ENCODE measurements at places on chromosomes 13 and 19. TPM values are rescaled to one million over a fixed set of nuclear protein-coding genes. Genes with fewer than 3 reads are reported as not detected.

DNA sequence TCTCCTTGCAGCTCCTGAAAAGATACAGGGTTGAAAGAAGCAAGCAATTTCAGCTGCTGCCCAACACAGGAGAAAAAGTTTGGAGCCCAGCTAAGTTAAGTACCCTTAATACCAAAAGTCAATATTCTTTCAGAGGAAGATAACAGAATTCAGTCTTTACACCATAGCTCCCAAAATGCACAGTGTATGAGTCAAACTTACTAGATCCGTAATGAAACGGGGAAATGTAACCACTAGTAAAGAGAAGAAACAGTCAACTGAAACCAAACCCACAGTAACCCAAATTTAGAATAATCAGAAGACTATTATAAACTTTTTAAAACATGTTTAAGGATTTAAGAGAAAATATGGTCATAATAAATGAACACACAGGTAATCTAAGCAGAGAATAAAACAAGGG, 45.2 kb downstream of the SUCLA2 start:
- no peak overlapping the region for H3K4me3 ChIP-seq
- no peaks in the 10 kb centered on the region for H3K4me1 ChIP-seq
- H3K27ac ChIP-seq: no peak overlapping the region
- H3K36me3 ChIP-seq: peaks cover 72% of the 10 kb centered on the region

GRCh38 chr19:53612762-53613526, 18.9 kb upstream of the DPRX start:
- no peaks in the 10 kb centered on the region for H3K36me3 ChIP-seq
- no peaks in the 10 kb centered on the region for H3K4me1 ChIP-seq
- H3K27me3 ChIP-seq: no peaks in the 10 kb centered on the region
- H3K4me3 ChIP-seq: no peak overlapping the region

DNA sequence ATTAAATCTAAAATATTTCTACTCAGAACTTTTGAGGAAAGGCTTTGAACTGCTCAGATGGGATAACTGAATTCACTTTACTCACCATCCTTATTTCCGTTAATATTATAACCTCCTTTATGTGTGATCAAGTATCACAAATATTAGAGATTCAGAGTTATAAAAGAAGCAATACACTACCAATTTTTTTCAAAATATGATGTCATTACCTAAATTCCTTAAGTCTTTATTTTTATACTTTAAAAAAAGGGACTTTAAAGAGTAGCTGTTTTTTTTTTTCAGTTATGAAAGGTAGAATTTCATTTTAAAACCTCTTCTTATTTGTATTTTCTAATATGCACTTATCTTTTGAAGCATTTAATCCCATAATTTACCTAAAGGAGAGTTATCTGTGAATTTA, 239.5 kb downstream of the DIAPH3 start:
- no peaks in the 10 kb centered on the region for H3K36me3 ChIP-seq
- DNase-seq: no peak
- no peak overlapping the region for H3K27ac ChIP-seq
- H3K4me1 ChIP-seq: no peaks in the 10 kb centered on the region
- H3K4me3 ChIP-seq: no peak overlapping the region
- no peaks in the 10 kb centered on the region for H3K27me3 ChIP-seq

- H3K4me1 ChIP-seq: peaks cover 23% of the 10 kb centered on the region
- no peak overlapping the region for H3K27ac ChIP-seq
- H3K36me3 ChIP-seq: no peaks in the 10 kb centered on the region
- no peaks in the 10 kb centered on the region for H3K27me3 ChIP-seq
- no peak overlapping the region for H3K4me3 ChIP-seq
- DNase-seq: no peak
Observed at GRCh38 chr13:51815848-51816247, 11.9 kb upstream of the DHRS12 start.

DNA sequence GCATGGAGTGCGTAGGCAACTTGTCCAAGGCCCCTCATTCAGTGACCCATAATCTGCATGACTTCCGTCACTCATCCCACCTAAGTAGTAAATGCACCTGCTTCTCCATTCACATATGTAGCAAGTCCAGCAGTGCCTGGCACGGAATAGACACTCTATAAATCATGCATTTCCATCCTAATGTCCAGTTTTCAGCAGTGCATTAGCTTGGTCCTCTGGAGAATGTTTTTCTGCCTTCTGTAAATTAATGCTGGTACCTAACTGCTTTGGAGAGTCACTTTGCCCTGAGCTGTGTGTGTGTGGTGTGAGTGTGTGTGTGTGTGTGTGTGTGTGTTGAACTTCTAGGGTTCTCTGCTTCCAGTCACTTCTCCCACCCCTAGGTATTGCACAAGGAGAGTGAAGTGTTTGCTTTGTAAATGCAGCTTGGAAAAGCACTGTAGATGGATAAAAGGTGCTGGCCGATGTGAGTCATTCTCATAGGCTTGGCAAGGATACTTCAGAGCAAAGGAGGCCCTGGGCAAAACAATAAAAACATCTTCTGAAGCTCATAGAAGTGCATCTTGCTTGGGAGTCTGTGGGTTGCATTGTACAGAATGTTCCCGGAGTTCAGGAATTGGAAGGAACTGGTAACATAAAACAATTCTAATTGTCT, 181.8 kb downstream of the KATNAL1 start:
- H3K4me1 ChIP-seq: peaks cover 23% of the 10 kb centered on the region
- H3K27me3 ChIP-seq: no peaks in the 10 kb centered on the region
- H3K4me3 ChIP-seq: no peak overlapping the region
- peak overlapping the region; percentile 36 for H3K27ac ChIP-seq

DNA sequence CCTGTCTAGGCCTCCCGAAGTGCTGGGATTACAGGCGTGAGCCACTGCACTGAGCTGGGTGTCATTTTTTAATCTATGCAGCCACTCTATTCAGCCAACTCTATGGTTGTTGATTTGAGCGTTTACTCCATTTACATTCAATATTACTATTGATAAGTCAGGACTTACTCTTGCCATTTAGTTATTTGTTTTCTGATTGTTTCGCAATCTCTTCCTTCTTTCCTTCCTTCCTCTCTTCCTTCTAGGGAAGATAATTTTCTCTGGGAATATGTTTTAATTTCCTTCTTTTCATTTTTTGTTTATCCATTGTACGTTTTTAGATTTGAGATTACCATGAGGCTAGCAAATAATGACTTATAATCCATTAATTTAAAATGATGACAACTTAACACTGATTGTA, 2056.0 kb downstream of the OLFM4 start:
- H3K4me1 ChIP-seq: no peaks in the 10 kb centered on the region
- H3K36me3 ChIP-seq: no peaks in the 10 kb centered on the region
- H3K27ac ChIP-seq: no peak overlapping the region
- H3K4me3 ChIP-seq: no peak overlapping the region
- H3K27me3 ChIP-seq: no peaks in the 10 kb centered on the region

The DHRS12 gene
- 12.5 TPM for total RNA-seq

DNA sequence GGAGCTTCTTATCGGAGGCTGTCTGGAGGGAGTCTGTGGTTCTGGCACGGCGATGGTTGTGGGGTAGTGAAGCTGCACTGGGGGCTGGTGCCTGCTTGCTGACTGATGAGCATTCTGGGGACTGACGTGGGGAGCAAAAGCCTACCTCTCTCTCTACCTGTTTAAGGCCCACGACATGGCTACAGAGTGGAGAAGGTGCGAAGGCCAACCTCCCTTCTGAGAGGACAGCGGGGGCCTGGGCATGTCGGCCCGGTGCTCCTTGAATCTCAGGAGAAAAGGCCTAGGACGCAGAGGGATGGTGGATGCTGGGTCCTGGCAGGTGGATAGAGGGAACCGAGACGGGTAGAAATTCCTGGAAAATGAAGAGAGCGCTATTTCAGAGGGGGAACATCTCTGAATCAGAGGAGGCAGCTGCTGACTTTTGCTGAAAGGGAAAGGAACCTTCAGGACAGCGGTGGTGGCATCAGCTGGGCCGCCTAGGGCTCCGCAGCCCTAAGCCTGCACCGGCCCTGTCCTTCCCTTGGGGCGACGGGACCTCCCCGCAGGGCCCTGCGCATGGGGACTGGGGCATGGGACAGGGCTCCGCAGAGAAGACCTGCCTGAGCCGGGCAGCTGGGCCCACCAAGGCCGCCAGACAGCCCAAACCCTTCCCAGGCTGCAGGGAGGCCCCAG, 35.0 kb upstream of the MEDAG start:
- no peak for DNase-seq
- H3K27me3 ChIP-seq: no peaks in the 10 kb centered on the region
- H3K36me3 ChIP-seq: no peaks in the 10 kb centered on the region
- H3K27ac ChIP-seq: peak overlapping the region; percentile 79
- no peak overlapping the region for H3K4me3 ChIP-seq
- H3K4me1 ChIP-seq: peaks cover 25% of the 10 kb centered on the region

The CEACAM1 gene
- total RNA-seq: 8.7 TPM

- peak overlapping the region; percentile 57 for H3K27ac ChIP-seq
- peak; percentile 62 for DNase-seq
- H3K27me3 ChIP-seq: no peaks in the 10 kb centered on the region
- H3K4me1 ChIP-seq: peaks cover 22% of the 10 kb centered on the region
- H3K36me3 ChIP-seq: peaks cover 32% of the 10 kb centered on the region
Observed at GRCh38 chr19:46924874-46925547, 64.2 kb downstream of the ARHGAP35 start.

The APLP1 gene
- total RNA-seq: 76.5 TPM

DNA sequence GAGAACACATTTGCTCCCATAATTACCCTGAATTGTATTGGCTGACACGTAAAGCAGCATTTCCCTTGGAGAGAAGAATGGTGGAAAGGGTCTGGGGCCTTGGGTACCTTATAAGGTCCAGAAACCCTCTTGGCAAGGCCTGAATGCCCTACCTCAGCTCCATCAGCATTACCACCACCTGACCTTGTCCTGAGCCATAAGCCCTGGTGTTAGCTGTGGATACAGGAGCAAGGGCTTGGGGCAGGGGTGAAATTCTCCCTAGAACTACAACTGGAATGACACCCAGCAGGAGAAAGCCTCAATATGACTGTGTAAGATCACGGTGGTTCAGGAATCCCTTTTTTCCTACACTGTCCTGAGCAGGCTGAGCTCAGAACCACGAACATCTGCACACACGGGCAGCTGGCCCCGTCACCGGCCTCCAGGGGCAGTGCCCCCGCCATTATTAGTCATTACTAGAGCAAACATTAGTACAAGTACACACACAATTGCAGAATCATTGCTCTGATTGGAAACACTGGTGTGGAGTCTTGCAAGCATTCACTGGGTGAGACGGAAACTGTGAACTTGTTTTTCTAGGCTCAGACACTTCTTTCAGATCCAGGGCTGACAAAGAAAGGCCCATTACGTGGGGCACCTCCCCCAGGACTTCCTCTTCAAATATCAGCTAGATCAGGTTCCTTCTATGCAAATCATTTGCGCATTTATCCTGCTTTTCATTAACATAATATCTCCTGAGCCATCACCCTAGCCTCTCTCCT, 26.8 kb upstream of the MTIF3 start:
- peaks cover 13% of the 10 kb centered on the region for H3K4me1 ChIP-seq
- no peaks in the 10 kb centered on the region for H3K27me3 ChIP-seq
- DNase-seq: peak; percentile 76

DNA sequence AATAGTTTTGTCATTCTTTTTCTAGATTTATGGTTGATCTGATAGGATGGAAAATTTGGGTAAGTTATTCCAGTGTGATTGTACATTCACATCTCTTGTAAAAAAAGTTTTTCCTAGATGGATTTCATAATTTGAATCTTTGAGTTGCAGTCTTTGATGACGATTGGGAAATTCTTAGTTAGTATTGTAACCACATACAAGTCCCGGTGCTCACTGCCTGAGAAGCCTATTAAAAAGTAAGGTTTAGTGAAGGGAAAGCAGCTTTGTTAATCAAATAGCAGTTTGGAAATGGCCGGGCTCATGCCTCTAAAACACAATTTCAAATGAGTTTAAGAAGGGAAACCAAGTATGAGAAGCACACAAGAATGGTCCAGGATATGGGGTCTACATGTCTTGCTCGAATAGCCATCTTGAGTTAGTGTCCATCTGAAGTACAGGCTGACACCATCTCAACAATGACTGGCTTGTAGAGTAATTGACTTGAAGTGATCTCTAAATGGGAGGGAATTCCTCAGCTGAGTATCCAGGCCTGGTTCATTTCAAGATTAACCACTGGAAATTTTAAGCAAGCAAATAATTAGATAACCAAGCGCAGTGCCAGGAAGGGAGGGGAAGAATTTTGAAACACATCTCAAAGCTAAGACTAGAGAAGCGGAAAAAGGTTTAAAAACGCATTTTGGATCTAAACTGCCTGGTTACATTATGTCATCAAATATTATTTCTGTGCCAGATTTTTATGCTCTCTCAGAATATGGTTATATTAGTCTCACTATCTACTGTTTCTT, 1145.6 kb upstream of the MIR17HG start:
- no peaks in the 10 kb centered on the region for H3K4me1 ChIP-seq
- H3K4me3 ChIP-seq: no peak overlapping the region
- no peak overlapping the region for H3K27ac ChIP-seq
- no peaks in the 10 kb centered on the region for H3K27me3 ChIP-seq
- no peak for DNase-seq

The ZNF490 gene
- total RNA-seq: not detected

GRCh38 chr19:46863818-46864629, 3.2 kb downstream of the ARHGAP35 start:
- H3K36me3 ChIP-seq: no peaks in the 10 kb centered on the region
- peak overlapping the region; percentile 59 for H3K27ac ChIP-seq
- peak overlapping the region; percentile 95 for H3K4me3 ChIP-seq
- peak; percentile 69 for DNase-seq

The C19orf38 gene
- total RNA-seq: not detected

- peak overlapping the region; percentile 96 for H3K27ac ChIP-seq
- H3K27me3 ChIP-seq: no peaks in the 10 kb centered on the region
- DNase-seq: peak; percentile 88
- peak overlapping the region; percentile 80 for H3K4me3 ChIP-seq
- peaks cover 38% of the 10 kb centered on the region for H3K4me1 ChIP-seq
- peaks cover 36% of the 10 kb centered on the region for H3K36me3 ChIP-seq
Observed at GRCh38 chr13:27425918-27426630, 1.7 kb downstream of the GTF3A start.

DNA sequence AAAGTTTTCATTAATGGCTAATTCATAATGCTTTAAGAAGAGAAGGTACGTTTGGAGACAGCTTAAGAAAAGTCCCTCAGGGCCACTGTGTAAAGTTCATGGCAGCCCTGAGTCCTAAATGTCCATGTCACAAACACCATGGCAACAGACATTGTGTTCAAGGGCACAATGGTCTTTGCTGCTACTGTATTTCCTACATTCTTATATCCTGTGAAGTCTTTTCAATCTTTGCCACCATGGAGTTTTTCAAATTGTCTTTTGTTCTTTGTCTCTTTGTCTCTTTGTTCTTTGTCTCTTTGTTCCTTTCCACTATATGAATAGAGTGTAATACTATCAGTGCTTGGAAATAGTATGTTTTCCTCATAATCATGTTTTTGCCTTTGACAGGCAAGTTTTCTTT, 178.8 kb downstream of the VWA8 start:
- peaks cover 24% of the 10 kb centered on the region for H3K4me1 ChIP-seq
- no peak overlapping the region for H3K4me3 ChIP-seq
- no peaks in the 10 kb centered on the region for H3K27me3 ChIP-seq
- peak overlapping the region; percentile 34 for H3K27ac ChIP-seq
- H3K36me3 ChIP-seq: no peaks in the 10 kb centered on the region
